Stimulated activated CD4-positive, alpha-beta T cell treated with anti-CD3 and anti-CD28 coated beads, Interleukin-12 subunit alpha, Interleukin-12 subunit beta, amount 100 ng/mL, for 48 hours (primary cell): ENCODE measurements at places on chromosomes 2 and 18.

DNA sequence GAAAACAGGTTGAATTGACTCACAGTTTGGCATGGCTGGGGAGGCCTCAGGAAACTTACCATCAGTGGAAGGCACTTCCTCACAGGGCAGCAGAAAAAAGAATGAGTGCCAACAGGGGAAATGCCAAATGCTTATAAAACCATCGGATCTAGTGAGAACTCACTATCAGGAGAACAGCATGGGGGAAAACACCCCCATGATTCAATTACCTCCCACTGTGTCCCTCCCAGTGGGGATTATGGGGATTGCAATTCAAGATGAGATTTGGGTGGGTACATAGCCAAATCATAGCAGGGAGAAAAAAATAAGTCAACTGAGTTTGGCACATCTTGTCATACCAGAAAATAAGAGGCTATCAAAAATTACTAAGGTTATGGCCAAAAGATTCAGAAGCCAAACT lies 96.3 kb downstream of the TRIP12 start:
- no peak for DNase-seq

GRCh38 chr2:236627841-236628240 lies 58.2 kb downstream of the ACKR3 start:
- no peak for DNase-seq

- DNase-seq, result no peak
These were observed 10.4 kb downstream of the UBE2E3 start for GRCh38 chr2:180990794-180991193.

DNA sequence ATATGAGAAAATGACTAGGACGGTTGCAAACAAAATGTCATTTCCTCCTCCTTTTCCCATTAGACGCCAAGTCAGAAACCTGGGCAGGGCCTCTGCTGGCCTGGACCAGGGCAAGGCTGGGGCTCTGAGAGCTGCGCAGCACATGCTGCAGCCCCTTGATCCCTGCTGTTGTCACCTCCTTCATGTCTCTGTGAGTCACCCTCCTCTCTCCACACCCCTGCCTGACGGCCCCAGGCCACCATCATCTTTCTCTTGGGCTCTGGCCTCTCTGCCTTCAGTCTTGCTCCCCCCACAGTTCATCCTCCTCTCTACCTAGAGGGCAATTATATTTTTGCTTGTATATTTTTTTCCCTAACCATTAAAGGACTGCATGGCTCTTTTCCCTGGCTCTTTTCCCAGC lies 10.0 kb downstream of the FLACC1 start:
- DNase-seq, result no peak

DNA sequence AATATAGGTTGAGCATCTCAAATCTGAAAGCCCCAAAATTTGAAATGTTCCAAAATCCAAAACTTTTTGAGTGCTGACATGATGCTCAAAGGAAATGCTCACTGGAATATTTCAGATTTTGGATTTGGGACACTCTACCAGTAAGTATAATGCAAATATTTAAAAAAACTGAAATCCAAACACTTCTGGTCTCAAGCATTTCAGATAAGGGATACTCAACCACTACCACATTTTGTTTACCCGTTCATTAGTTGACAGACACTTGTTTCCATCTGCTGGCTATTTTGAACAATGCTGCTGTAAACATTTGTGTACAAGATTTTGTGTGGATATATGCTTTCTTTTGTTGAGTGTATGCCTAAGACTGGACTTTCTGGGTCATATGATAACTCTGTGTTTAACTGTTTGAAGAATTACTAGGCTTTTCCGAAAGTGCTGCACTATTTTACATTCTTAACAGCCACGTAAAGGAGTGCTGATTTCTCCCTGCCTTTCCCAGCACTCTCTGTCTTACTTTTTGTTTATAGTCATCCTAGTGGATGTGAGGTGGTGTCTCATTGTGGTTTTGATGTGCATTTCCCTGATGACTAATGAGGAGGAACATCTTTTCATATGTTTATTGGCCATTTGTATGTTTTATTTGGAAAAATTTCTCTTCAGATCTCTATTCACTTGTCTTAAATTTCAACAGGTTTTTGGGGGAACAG lies 19.5 kb upstream of the DCDC2C start:
- DNase-seq, result no peak
